ENCODE measurements at places on chromosomes 3 and 15. TPM values are rescaled to one million over a fixed set of nuclear protein-coding genes. Genes with fewer than 3 reads are reported as not detected.

GRCh38 chr3:170730071-170730812, 139.8 kb downstream of the RPL22L1 start:
- no peak for DNase-seq

GRCh38 chr15:83709241-83709640, 55.3 kb downstream of the ADAMTSL3 start:
- no peak for DNase-seq

DNA sequence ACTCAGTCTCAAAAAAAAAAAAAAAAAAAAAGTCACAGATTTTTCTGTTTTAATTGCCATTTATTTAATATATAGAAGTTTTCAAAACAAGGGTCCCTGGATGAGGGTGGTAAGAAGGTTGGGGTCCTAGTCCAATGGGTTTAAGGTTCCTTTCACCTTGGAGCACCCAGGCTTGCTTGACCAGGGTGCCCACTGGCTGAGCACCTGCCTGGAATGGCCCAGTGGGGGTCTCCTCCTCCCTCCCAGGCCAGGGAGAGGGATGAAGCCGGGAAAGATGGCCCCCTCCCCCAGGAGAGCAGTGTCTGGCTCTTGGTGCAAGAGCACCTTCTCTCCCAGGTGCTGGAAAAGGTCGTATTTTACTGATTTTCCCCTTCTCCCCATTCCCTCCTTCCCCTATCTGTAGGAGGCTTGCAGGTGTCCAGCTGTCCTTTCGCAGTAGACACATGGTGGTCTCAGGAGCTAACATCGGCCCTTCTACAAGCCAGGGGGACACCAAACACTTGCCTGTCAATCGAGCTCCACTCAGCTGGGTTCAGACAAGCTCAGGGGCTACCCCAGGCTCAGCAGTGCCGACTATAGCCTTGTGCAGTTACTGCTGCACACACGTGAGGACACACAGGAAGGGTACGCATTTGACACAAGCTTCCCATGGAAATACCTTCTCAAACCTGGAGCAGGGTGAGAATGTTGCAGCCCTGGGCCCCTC, 112.3 kb upstream of the KLF13 start:
- no peak for DNase-seq

GRCh38 chr15:50764461-50765194, 878 bp downstream of the SPPL2A start:
- DNase-seq: no peak

ACAN gene
- not detected for polyA plus RNA-seq

DNA sequence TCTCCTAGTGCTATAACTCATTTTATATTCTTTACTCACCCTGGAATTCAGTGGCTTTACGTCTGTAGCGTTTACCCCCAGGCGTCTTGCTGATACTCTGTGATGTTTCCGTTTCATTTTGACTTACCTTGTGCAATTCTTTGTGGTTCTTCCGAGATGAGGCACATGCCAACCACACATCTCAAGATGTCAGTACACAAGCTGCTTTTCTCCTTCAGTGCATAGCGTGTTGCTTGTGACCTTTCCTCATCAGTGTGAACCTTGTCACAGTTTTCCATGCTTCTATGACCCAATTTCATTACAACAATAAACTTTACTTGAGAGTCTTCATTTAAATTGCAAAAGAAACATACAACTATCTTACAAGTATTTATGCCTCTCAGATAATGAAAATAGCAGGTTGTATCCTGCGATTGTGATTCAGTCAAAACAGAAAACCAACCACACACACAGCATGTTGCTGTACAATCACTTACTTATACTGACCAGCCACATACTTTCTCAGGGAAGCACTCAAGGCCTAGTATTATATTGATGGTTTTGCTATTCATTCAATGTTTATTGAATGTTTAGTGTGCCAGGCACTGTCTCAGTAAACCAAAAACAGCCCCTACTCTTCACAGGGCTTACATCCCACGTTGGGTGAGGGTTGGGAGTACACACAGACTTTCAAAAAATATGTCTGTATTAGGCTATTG, 4.6 kb upstream of the TBL1XR1 start:
- no peak for DNase-seq

DNA sequence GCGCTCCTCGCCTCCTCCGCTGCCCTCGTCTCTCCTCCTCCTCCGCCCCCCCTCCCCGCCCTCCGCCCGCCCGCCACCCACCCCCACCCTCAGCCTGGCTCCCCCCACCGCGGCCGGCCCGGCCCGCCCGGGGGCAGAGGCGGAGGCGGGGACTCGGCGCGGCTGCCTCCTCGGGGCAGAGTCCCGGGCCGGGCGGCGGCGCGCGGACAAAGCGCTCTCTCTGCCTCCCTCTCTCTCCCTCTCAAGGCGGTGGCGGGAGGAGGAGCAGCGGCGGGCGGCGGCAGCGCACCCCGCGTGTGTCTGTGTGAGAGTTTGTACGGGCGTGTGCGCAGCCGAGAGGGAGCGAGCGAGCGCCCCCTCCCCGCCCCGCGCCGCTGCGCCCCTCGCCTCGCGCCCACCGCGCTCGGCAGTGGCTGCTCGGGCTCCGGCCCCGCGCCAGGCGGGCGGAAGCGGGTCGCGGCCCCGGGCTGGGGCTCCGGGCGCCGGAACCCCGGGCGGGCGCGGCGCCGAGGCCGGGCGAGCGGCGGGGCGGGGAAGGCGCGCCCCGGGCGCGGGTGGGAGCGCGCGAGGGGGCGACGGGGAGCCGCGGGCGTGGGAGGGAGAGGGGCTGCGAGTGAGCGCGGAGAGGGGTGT, at the start of gene IGF2BP2:
Gene IGF2BP2 (minus strand): TSS at position 37 of the 633 bp plus-strand sequence. CDS start 82 bp downstream, outside the sequence.
- DNase-seq: peak; percentile 74

DNA sequence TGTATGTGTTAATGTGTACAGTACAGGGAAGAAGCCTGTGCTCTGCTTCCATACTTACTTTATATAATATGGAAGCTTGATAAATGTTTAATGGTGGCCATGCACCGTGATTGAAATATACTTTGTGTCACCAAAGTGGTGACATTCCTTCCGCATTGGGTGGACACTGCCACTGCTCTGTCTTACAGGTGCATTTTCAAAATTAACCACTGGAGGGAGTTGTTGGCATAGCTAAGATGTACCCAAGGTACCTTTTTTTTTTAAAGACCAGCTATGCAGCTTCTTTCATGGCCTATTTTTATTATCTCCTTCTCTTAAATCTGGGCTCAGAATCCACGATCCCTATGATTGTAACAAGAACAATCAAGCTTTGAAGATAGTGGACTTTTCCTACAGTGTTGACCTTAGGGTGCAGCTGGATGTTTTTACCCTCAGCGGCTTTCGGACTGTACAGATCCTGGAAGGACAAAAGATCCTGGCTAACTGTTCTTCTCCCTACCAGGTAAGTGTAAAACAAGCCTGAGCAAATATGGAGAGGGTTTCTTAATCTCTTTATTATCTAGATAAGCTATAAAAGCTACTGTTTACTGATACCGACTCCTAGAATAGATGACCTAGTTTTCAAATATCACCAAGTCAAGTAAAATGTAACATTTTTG, 21.6 kb upstream of the PAK6 start:
- peak; percentile 69 for DNase-seq

GRCh38 chr3:55782807-55783206, 295.7 kb upstream of the WNT5A start:
- no peak for DNase-seq

GOLGA8J gene
- polyA plus RNA-seq: not detected

GRCh38 chr3:143166376-143166775, 46.8 kb downstream of the CHST2 start:
- DNase-seq: no peak

DNA sequence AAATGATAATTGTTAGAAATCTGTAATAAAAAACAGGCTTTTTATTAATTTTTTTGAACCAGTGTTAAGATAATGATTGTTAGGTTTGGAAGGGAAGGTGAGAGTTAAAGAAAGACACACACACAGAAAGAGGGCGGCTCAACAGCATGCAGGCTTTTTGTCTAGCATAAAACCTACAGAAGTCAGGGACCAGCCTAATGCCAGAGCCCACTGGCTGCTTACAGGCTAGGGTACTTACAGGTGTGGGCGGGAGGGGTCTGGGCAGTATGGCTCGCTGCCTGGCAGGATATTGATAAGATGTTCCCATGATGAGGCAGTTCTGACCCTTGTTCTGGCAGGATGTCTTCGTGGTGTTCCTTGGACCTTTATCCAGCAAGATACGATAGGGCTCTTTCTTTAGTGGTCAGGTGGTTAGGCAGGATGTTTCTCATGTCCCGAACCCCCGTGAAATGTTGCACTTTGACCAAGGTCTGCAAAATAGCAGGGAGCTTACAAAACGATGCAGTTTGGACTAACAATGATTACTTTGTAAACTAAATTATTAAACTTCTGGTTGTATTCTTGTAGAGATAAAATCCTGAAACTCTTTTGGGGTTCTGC, 84.7 kb downstream of the DCUN1D1 start:
- DNase-seq: peak; percentile 53

- DNase-seq: no peak
These were observed 303.4 kb upstream of the ICE2 start for GRCh38 chr15:60782316-60782715.

DNA sequence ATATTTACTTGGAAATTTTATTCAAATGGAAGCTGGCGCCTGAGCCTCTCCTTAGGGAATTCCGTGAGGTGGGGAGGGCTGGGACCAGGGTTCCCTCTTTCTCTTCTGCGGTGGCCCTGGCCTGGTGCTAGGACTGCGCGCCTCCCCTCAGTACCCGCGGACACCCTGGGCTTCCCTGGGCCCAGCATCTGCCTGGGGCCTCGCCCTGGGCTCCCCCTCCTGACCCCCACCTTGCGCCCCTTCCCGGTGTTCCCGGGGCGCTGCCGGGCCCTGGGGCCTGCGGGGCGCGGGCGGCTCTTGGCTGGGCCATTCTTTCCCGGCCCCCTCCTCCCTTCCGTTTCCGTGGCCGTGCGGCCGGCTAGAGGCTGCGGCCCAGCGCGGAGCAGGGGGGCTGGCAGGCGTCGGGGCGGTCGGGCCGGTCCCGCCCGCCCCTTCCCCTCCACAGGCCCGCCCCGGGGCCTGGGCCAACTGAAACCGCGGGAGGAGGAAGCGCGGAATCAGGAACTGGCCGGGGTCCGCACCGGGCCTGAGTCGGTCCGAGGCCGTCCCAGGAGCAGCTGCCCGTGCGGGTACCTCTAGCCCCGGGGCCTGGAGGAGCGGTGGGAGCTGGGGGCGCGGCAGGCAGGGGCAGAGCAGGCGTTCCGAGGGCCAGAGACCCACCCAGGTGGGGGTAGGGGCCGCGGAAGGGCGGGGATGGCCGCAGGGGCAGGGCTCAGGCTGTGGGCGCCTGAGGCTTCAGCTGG, at the start of gene FES:
Gene FES (plus strand): TSS at position 529 of the 743 bp plus-strand sequence. CDS start 542 bp downstream, outside the sequence.
- DNase-seq: no peak

TNFAIP8L3 gene
- polyA plus RNA-seq: 0.10 TPM

DNA sequence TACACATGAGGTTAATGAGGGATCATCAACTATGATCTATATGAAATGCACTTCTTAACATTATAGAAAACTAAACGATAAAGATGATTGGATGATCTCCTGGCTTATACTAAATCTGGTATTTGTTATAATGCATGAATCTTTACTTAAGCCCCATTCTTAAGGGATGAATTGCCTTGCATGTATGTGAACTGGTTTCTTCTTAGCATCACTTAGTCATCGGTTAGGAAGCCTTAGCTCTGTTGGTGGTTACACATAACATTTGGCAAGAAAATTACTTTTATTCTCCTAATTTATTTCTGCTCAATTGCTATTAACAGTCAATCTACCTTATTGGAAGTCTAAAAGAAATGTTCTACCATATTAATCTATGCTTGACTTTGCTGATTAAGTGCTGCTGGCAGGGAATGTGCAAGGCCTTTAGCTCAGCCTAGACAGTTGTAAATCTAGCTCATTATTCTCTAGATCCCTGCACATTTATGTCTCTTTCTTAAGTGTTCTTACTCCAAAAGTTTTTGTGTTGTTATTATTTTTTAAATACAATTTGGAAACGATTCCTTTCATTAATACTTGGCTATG, 356.0 kb downstream of the ZPLD1 start:
- DNase-seq: no peak

- DNase-seq: no peak
These were observed 556 bp downstream of the CHP1 start for GRCh38 chr15:41231422-41232226.

DNA sequence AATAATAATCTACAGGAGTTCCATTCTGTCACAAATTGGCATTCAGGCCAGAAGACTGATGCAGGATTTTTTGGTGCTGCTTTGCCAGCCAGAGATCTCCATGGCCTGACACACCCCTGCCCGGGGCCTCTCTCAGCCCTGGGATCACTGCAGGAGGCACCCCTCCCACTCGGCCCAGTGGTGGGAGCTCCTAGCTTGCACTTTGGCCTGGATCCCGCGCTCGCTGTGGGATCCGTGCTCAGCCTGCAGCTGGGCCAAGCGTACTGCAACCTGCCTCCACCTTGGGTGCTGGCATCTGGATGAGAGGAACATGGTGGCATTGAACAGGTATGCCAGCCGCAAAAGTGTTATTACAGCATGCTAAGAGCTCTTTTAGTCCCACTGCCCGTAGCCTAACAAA, 656.7 kb upstream of the CCDC54 start:
- peak; percentile 1 for DNase-seq

DNA sequence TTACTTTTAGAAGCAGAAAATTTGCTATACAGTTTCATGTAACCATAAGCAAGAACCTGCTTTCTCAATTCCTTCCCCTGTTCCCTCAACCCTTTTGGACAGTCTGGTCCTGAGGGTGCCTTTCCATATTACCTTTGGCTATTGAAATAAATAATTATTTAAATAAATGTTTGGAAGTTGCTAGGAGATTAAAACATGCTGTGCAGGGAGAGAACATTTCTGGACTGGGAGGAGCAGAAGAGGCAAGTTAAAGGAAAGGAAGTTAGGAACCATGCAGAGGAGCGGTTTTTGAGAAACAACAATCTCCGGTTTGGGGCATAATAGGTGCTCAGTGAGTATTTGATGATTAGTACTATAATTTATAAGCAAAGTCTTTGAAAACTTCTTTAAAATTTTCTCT, 41.8 kb downstream of the ZNF609 start:
- DNase-seq: no peak

CISH gene
- polyA plus RNA-seq: 2.8 TPM

DNA sequence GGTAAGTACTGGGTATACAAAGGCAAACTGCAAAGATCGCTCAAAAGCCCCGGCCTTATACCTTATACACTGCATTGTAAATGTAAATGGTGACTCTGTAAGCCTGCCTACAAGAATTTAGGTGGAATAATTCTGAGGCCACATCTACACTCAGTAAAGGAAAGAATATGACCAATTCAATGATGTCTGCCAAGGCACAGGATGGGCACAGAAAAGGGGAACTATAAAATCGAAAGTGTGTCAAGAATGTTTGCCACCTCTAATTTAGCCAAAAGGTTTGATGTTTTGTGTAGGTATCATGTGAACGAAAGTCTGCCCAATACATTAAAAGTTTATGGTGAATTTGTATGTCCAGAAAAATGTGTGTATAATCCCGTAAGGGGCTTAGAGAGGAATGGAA, 96.1 kb downstream of the FOXP1 start:
- DNase-seq: no peak

DNA sequence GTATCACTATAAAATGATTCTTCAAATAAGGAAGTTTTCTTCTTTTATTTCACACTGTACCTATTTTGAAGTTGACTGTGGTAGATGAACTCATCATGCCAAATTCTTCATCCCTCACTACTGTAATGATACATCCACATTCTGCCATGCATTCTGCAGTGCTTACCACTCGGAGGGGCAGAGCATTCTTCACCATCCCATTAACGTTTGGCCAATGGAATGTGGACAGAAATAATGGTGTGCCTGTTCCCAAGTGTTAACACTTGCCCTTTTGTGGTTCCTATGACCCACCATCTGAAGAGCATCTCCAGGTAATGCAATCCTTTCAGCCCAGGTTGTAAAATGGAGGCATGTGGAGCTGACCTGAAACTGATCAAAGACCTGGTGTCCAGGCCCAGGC, 18.6 kb downstream of the GOLIM4 start:
- DNase-seq: no peak

GRCh38 chr3:169694117-169694516, 30.6 kb upstream of the MECOM start:
- no peak for DNase-seq

GRCh38 chr3:128702391-128702790, 23.6 kb upstream of the RAB7A start:
- no peak for DNase-seq

Data from HepG2 (cell line).